GM12891 (cell line): ENCODE measurements at places on chromosomes 16 and 17.

DNA sequence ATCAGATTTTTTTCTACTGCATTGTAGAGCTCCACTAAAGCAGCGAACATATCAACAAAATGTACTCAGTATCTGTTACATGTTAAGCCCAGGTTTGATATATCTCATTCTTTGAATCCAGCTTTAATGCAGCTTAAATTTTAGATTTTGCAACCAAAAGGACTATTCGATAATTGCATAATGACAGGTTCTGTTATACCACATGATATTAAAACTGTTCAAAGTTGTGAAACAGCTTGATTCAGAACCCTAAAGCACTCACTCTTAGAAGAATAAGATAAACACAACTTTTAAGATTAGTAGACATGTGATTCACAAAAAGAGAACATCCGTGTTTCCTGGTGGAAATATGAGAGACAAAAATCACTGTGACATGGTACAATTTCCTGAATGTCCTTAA, 427.9 kb downstream of the CDH11 start:
- DNase-seq, result no peak

DNA sequence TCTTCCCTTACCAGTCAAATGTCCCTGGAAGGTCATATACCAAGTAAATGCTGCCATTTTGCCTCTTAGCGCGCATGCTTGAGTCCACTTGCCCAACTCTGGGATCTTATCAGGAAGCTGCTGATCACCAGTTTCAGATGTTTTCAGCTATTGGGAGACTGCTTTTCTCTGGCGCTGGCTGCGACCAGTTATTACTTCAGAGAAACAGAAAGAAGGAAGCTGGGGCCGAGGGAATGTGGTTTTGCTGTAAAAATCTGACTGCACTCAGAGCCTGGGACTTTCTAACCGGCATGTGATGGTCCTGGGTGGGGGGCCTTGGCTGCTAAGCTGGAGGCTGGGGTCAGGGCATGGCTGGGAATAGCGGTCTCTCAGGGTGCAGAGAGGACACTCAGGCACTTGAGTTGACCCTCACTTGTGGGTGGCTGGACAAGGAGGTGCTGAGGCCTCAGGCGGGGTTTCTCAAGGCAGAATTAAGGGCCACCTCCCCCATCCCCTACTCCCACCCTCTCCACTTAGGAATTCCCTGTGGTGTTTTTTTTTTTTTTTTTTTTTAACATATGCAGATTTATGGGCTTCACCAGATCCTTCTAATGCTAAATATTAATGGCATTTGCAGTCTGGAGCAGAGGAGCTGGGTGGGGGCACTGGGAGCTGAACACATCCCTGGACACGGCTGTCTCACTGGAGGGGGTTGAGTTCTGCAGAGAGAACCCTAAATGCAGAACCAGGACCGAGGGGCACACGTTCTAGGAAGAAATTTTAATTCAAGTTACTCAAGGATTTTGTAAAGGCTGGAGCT, 145.8 kb downstream of the CYLD start:
- no peak for DNase-seq

GRCh38 chr16:67399218-67399733, 6.0 kb upstream of the TPPP3 start:
- DNase-seq, result peak; percentile 87

DNA sequence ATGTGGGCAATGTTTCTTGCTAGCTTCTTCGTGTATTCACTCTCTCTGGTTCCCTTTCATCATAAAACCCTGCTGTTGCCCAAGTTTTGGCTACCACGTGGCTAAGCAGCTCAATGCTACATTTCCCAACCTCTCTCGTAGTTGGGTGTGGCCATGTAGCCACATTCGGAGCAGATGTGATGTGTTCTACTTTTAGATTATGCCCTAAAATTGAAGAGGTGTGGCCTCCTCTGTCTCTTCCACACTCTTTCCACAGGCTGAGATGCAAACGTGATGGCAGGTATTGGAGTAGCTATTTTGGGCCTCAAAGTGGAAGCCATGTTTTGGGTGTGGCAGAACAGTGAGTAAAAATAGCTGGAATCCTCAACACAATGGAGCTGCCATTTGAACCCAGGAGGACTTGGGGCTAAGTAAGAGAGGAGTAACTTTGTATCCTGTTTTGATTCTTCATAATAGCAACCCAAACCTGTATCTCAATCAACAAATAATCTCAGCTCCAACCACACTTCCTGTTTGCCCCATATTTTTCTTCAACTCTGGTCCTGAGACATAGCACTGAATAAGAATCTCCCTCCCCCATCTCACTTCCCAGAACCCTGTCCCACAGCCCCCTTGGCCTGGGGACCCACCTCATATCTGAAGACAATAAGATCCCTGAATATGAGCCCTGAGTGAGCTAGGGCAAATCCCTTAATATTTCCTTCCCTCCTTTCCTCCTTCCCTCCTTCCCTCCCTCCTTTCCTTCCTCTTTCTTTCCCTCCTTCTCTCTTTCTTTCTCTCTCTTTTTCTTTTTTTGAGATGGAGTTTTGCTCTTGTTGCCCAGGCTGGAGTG, 4.0 kb downstream of the NUPR1 start:
- no peak for DNase-seq
